ENCODE measurements at places on chromosomes 5 and 9. TPM values are rescaled to one million over a fixed set of nuclear protein-coding genes. Genes with fewer than 3 reads are reported as not detected.

DNA sequence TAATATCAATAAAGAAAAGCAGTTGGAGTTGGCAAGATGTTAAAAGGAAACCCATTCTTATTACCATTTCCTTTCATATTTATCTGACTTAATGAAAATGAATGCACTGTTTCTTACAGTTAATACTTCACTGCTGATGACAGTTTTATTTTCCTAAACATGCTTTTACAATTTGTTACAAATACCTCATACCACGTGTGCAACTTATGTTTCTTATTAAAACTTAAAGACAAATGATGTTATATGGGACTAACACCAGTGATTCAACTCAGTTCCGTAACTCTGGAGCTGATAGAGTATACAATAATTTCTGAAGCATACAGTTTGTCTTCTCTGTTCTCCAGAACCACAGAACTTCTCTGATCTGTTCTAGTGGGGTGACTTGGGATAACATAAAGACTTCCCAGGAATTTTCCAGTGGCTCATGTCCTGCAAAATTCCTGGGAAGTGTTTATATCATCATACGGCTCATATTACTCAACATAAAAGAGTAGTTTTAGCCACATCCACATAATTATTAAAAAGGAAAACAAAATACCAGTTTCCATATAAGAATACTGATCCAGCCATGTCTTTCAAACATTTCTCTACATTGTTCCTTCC, 1259.0 kb upstream of the C9orf72 start:
- DNase-seq: no peak
- H3K36me3 ChIP-seq: no peaks in the 10 kb centered on the region
- H3K4me1 ChIP-seq: no peaks in the 10 kb centered on the region
- no peaks in the 10 kb centered on the region for H3K27me3 ChIP-seq

Gene SKP2
- 12.1 TPM for total RNA-seq

DNA sequence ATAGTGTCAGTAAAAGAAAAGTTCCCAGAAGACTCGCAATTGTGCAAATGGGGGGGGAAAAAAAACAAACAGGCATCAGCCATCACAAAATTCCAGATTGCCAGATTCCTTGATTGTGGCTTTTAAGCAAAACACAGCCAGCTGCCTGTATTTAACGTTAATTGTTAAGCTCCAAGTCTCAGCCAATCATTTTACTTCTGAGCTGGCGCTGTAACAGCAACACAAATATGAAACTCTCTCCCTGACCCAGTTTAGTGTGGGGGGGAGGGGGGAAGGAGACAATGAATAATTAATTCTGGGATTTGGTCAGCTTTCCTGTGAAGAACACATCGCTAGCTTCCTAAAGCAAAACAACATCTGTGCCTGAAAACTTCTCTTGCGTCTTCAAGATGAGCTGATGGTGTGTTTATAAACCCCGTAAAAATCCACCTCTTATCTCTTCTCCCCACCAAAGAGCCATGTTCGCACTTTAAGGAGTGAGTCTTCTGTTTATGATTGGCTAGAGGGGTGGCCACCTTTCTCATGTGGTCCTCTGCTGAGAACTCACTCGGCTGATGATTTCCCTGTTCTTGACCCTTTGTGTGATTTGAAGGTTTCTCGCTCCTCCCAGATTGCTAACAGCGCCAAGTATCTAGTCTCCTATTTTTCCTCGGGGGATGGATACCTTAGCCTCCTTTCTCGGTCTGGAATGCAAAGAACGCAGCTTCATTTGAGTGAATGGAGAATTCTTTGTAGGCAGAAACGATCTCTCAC, 160.2 kb upstream of the DAPK1 start:
- no peak overlapping the region for H3K27ac ChIP-seq
- no peak for DNase-seq
- no peaks in the 10 kb centered on the region for H3K36me3 ChIP-seq
- no peaks in the 10 kb centered on the region for H3K4me1 ChIP-seq
- H3K27me3 ChIP-seq: no peaks in the 10 kb centered on the region
- H3K4me3 ChIP-seq: peak overlapping the region; percentile 45

- no peaks in the 10 kb centered on the region for H3K27me3 ChIP-seq
- peaks cover 98% of the 10 kb centered on the region for H3K36me3 ChIP-seq
- DNase-seq: no peak
- H3K27ac ChIP-seq: no peak overlapping the region
- H3K4me3 ChIP-seq: no peak overlapping the region
- peaks cover 28% of the 10 kb centered on the region for H3K4me1 ChIP-seq
These were observed 18.0 kb downstream of the ORM2 start for GRCh38 chr9:114347675-114348074.

Gene SH3RF2
- 12.4 TPM for total RNA-seq

GRCh38 chr9:94932652-94933510, 206.4 kb downstream of the AOPEP start:
- H3K27ac ChIP-seq: no peak overlapping the region
- no peaks in the 10 kb centered on the region for H3K4me1 ChIP-seq
- no peak for DNase-seq

DNA sequence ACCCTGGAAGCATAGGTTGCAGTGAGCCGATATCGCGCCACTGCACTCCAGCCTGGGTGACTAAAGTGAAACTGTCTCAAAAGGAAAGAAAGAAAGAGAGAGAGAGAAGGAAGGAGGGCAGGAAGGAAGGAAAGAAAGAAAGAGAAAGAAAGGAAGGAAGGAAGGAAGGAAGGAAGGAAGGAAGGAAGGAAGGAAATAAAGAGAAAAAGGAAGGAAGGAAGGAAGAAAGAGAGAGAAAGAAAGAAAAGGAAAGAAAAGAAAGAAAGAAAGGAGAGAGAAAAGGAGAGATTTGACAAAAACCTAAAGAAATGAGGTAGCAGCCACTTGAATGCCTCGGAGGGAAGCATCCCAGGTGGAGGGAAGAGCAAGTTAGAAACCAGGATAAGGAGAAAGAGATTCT, 44.6 kb downstream of the MSX2 start:
- no peaks in the 10 kb centered on the region for H3K27me3 ChIP-seq
- H3K4me1 ChIP-seq: no peaks in the 10 kb centered on the region
- DNase-seq: no peak

Gene NEUROG1
- total RNA-seq: not detected

Gene SMIM15
- 48.9 TPM for total RNA-seq

GRCh38 chr9:137140151-137141012, 1.4 kb downstream of the GRIN1 start:
- no peak overlapping the region for H3K27ac ChIP-seq
- H3K4me1 ChIP-seq: no peaks in the 10 kb centered on the region
- no peaks in the 10 kb centered on the region for H3K36me3 ChIP-seq
- no peak overlapping the region for H3K4me3 ChIP-seq

DNA sequence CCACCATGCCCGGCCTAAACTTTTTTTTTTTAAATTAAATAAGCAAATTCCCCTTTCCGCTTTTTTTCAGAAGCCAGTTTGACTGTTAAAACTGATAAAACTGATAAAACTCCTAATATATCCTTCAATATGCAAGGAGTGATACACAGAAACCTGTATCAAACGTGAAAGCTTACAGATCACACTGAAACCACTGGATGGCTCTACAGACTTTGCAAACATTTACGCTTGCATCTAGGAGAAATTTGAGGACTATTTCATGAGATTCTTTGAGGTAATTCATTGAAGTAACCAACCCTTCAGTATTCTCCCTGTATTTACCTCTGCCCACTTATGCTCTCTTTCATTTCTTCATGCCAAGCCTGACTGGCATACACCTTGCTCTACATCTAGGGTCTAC, 40.6 kb upstream of the CHD1 start:
- no peak for DNase-seq
- H3K27ac ChIP-seq: no peak overlapping the region
- no peaks in the 10 kb centered on the region for H3K27me3 ChIP-seq
- no peaks in the 10 kb centered on the region for H3K4me1 ChIP-seq
- H3K36me3 ChIP-seq: no peaks in the 10 kb centered on the region

DNA sequence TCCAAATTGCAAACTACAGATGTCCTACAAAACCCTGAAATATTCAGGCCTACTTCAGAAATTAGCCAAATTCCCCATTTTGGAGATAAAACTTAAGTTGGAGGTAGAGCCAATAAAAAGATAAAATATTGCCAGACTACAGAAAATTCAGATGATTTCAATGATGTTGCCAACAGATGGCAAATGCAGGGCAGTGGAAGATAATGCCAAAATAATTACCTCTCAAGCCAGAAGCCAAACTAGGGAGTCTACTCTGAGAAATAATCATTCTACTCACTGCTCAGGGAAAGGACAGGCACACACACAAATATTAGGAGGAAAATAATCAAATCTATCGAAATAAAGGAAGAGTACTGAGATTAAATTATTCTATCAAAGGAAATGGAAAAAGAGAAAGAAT, 347.5 kb upstream of the CCNG1 start:
- H3K27me3 ChIP-seq: no peaks in the 10 kb centered on the region
- no peaks in the 10 kb centered on the region for H3K4me1 ChIP-seq
- H3K36me3 ChIP-seq: no peaks in the 10 kb centered on the region
- no peak for DNase-seq
- no peak overlapping the region for H3K4me3 ChIP-seq

GRCh38 chr5:133669472-133669871, 57.1 kb upstream of the FSTL4 start:
- H3K27ac ChIP-seq: no peak overlapping the region
- DNase-seq: no peak
- no peaks in the 10 kb centered on the region for H3K4me1 ChIP-seq
- no peaks in the 10 kb centered on the region for H3K27me3 ChIP-seq
- no peaks in the 10 kb centered on the region for H3K36me3 ChIP-seq
- no peak overlapping the region for H3K4me3 ChIP-seq

- DNase-seq: peak; percentile 53
- no peaks in the 10 kb centered on the region for H3K4me1 ChIP-seq
- no peak overlapping the region for H3K27ac ChIP-seq
- H3K27me3 ChIP-seq: no peaks in the 10 kb centered on the region
- no peak overlapping the region for H3K4me3 ChIP-seq
- no peaks in the 10 kb centered on the region for H3K36me3 ChIP-seq
These were observed 1.3 kb upstream of the IL3 start for GRCh38 chr5:132059043-132059695.

- no peaks in the 10 kb centered on the region for H3K27me3 ChIP-seq
- no peak for DNase-seq
- no peaks in the 10 kb centered on the region for H3K4me1 ChIP-seq
- H3K27ac ChIP-seq: no peak overlapping the region
These were observed 53.5 kb downstream of the KIF4B start for GRCh38 chr5:155066886-155067595.

DNA sequence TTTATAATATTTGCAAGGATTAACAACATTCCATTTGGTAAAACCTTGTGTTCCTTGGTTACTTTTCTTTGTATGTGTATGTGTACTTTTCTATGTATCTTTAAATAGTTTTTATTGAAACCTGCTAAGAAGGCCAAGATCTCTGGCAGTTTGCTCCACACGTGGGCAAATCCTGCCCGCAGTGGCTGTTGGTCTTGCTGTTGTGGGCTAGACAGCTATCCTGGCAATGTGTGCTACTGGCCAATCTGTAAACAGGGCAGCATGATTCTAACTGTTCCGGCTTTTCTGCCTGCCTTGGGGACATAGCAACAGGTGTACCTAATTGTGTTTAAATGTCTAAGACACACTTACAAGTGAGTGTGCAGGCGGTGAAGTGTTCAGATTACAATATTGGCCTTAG, 286.6 kb downstream of the RFX3 start:
- no peak for DNase-seq
- H3K4me1 ChIP-seq: no peaks in the 10 kb centered on the region
- H3K27ac ChIP-seq: no peak overlapping the region
- H3K36me3 ChIP-seq: no peaks in the 10 kb centered on the region

GRCh38 chr9:107214915-107215314, 68.2 kb upstream of the RAD23B start:
- no peak overlapping the region for H3K27ac ChIP-seq
- no peak overlapping the region for H3K4me3 ChIP-seq
- DNase-seq: no peak
- no peaks in the 10 kb centered on the region for H3K27me3 ChIP-seq
- no peaks in the 10 kb centered on the region for H3K36me3 ChIP-seq
- H3K4me1 ChIP-seq: peaks cover 5% of the 10 kb centered on the region

- DNase-seq: no peak
- peak overlapping the region; percentile 52 for H3K27ac ChIP-seq
- no peaks in the 10 kb centered on the region for H3K36me3 ChIP-seq
- H3K27me3 ChIP-seq: no peaks in the 10 kb centered on the region
These were observed 295.7 kb upstream of the PTGER4 start for GRCh38 chr5:40383749-40384651.

Measured in upper lobe of right lung (tissue), 1 donor.